ENCODE measurements at places on chromosomes 6 and 20.
A peak's percentile ranks its signal among the peaks of the same experiment; 100 is the strongest.

GRCh38 chr6:108080010-108080780 is 5.7 kb upstream of the OSTM1 start:
- no peak for DNase-seq

GRCh38 chr6:41042226-41043055 is at the start of gene TSPO2:
Gene TSPO2, plus strand, starts transcription at chr6:41042467. Its CDS starts 519 bp downstream, at chr6:41042986.
- DNase-seq = no peak

GRCh38 chr20:62918831-62919230 is 7.5 kb downstream of the DIDO1 start:
- no peak for DNase-seq

DNA sequence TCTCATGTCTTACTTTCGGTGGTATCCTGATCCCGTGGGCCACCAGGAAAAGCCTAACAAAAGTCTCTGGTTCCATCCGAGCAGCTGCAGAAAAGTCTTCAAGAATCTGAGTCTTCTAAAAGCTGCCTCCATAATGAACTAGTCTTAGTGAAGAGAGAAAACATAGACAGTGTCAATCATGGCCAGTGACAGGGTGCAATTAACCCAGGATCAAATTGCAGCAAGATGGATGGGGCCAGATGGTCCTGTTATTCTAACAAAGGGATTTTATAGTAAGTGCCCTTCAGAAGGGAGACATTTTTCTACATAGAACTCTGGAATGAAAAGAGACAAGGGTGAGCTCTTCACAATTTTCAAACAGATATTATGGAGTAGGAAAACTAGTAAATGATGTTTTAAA is 281.6 kb upstream of the ZFP64 start:
- no peak for DNase-seq

- DNase-seq = peak; percentile 82
Observed at GRCh38 chr6:139152088-139152891, 17.4 kb downstream of the HECA start.

DNA sequence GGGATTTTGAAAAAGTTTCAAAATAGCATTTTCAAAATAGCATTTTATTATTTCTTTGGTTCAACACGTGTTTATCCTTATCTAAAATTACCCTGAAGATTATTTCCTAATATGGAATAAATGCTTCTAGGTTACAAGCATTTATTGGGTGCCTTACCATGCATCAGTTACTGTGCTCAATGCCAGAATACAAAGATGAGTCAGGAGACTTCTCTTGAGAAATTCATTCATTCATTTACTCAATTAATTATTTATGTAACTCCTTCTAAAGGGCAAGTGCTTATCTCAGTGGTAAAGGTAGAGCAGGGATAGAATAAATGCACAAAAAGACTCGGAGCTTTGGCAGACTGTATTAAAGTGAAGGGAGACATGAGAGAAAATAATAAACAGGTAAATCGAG is 150.1 kb upstream of the PDE7B start:
- DNase-seq = no peak

DNA sequence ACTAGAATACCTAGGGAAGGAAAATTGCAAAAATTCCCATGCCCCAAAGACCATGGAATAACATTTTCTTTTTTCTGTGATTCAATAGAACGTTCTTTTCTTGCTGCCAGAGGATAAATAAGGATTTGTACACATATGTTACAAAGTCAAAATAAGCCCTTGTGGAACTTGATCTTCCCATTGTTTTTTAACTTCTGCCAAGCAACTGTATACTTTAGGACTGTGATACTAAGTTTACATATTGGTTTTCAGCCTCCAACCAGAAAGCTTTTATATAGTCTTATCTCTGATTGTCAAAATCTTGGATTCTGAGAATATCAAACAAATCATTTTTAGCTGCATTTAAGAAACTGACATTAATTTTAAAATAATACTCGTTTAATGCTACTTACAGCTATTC is 84.6 kb downstream of the HMGCLL1 start:
- DNase-seq = no peak

DNA sequence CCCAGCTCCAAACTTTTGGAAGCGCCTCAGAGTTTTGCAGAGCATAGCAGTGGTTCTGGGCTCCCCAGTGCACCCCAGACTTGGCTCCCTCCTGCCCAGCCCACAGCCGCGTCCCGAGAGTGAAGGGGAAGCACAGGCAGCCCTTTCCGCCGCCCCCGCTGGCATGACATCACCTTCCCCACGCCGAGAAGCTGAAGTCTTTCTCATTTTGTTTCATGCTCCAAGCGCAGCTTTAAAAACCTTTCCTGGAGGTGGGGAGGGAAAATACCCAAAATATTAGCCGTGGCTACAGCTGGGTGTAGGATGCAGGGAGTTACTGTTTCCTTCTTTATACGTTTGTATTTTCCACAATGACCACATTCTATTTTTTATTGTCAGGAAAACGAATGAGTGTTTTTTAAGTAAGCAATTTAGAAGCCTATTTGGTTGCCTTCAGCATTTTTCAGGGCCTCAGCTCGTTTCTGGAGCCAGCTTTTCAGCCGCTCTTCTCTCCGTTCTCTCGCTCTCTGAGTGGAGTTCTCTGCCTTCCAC is 72.9 kb downstream of the SNX5 start:
- no peak for DNase-seq

DNA sequence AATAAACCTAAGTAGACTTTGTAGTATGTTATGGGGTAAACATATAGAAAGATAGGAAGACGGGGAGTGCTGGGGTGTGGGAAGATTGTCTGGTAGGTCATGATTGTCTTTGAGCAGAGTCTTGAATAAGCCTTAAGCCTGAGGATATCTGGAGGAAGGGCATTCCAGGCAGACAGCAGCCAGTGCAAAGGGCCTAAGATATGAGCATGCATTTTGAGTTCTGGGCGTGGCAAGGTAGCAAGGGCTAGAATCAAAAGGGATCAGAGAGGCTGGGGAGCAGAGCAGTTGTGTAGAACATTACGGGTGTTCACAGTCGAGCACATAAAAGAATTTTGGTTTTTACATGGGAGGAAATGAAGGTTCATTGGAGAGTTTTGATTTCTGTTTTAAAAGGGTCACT is 14.3 kb downstream of the BICRAL start:
- DNase-seq = no peak

GRCh38 chr6:15888798-15889772 is 226.3 kb upstream of the DTNBP1 start:
- no peak for DNase-seq

- no peak for DNase-seq
Observed at GRCh38 chr6:4349323-4349722, 213.9 kb upstream of the ECI2 start.

DNA sequence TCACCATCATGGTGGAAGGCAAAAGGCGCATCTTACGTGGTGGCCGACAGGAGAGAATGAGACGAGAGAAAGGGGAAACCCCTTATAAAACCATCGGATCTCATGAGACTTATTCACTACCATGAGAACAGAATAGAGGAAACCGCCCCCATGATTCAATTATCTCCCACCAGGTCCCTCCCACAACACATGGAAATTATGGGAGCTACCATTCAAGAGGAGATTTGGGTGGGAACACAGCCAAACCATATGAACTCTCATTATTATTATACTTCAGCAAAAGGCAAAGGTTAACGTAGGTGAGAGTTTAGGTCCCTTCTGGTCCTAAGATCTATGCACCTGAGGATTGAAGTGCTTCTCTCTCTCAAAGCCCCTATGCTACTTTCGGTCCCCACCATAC is 2.4 kb upstream of the PFDN4 start:
- DNase-seq = no peak

GRCh38 chr6:164078532-164079274 is 664.2 kb downstream of the QKI start:
- no peak for DNase-seq

GRCh38 chr6:128950864-128951263 is 67.9 kb downstream of the LAMA2 start:
- no peak for DNase-seq

- no peak for DNase-seq
Observed at GRCh38 chr20:16400234-16400633, 173.0 kb downstream of the KIF16B start.

- no peak for DNase-seq
Observed at GRCh38 chr6:6962699-6963098, 145.1 kb upstream of the RREB1 start.

GRCh38 chr6:12298995-12299394 is 8.8 kb downstream of the EDN1 start:
- no peak for DNase-seq

DNA sequence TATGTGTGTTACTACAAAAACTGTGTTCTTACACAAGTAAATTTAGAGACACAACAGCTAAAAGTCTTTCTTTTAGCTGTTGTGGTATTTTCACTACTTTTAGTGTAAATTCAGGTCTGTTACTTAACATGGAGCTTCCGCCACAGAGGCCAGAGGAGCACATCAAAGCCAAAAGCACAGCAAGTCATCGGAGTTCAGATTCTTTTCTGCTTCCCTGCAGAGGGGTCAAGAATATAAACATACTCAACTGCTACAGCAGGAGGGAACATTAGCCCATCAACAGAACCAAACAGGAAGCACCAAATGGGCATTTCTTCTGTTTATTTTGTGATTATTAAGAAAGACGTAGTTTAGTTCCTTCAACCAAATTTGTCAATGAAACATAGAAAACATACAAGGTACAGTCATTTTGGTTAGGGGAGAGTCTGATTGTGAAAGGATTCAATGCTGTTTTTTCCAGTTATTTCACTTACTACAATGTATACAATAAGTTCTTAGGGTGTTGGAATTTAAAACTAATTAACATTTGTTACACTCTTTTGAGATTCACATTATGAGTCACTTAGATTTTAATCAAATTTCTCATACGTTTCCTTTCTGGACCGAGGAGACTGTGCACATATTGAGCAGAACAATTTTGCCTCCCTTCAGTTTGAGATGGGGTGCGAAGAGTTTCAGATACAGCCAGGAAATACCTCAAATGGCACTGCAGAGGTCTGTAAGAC is 42.8 kb upstream of the DSE start:
- no peak for DNase-seq

DNA sequence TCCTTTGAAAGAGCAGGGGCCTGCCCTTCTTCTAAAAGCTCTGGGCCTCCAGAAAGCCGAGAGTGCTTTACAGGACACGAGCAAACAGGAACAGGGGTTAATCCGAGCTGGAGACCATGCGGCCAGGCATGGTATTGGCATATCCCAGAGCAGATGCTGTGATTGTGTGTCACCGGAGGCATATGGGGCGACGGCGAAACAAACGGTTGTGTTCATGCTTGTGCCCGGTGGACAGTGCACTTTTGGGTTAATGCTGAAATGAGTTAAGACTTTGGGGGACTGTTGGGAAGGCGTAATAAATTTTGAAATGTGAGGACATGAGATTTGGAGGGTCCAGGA is 1088.7 kb upstream of the DEFB115 start:
- DNase-seq = no peak

GRCh38 chr6:7786214-7786661 is 60.3 kb downstream of the BMP6 start:
- DNase-seq = no peak

Measured in NCI-H748 treated with DMSO at 0.1 percent for 48 hours (cell line).